ENCODE measurements at places on chromosomes 7 and 10.

DNA sequence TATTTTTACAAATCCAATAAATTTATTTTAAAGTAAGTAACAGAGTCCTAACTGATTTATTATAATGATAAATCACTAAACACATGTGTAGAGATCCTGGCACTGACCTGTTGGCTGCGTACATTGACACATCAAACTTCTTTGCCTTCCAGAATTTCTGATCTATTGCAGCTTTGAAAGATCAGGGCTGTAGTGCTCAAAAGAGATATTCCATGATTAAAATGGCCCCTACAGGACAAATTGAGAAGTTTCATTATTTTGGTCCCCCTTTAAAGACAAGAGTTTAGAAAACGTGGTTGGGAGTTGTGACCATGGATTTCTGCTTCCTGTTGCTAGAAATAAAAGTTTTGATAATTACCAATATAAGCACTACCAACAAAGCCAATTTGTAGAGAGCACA lies 87.7 kb upstream of the PDK4 start:
- DNase-seq, result no peak

GRCh38 chr7:91342346-91342745 lies 78.1 kb downstream of the FZD1 start:
- DNase-seq, result no peak

DNA sequence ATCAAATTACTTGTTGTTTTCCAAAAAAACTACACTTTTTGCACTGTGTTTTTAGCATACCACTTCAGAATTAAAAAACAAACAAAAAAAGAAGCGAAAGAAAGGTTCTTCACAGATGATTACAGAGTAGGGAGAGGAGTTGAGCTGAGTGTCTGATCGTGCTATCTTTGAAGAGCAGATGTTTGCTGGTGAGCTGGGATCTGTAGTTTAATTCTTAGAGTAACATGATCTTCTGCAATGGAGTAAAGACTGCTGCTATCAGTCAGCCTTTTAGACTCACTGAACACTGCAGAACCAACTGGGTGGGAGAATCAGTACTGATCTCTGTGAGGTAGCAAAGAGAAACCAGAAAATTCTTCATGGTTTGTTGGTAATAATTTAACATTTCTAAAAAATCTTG lies 1197.8 kb upstream of the SORCS1 start:
- no peak for DNase-seq

DNA sequence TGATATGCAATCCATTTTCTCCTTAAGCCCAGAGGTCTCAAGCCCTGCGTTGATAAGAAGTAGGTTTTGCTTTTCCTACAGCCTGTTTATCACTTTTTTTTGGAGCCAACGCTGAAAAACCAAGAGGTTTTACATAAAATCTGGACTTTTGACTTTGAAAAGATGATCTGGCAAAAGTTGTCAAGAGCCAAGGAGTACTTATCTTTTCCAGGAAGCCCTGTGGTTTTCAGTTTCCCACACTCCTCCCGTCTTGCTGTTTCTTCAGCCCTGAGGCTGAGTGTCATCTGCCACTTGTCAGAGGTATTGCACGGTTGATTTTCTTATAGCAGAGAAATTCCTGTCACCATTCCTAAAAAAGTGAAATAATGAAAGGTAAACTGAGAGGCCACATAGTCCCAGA lies 108.7 kb downstream of the TYW1 start:
- DNase-seq, result no peak

DNA sequence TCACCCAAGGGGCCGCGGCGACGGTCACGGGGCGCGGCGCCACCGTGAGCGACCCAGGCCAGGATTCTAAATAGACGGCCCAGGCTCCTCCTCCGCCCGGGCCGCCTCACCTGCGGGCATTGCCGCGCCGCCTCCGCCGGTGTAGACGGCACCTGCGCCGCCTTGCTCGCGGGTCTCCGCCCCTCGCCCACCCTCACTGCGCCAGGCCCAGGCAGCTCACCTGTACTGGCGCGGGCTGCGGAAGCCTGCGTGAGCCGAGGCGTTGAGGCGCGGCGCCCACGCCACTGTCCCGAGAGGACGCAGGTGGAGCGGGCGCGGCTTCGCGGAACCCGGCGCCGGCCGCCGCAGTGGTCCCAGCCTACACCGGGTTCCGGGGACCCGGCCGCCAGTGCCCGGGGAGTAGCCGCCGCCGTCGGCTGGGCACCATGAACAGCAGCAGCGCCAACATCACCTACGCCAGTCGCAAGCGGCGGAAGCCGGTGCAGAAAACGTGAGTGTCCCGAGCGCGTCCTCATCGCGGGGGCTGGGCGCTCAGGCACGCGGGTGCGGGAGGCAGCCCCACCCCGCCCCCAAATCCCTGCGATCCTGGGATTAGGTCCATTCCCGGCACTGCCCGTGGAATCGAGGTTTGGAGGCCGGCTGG lies 509 bp downstream of the AHR start:
- peak; percentile 16 for DNase-seq

- DNase-seq, result no peak
Observed at GRCh38 chr7:47778153-47778661, 170.1 kb downstream of the PKD1L1 start.

DNA sequence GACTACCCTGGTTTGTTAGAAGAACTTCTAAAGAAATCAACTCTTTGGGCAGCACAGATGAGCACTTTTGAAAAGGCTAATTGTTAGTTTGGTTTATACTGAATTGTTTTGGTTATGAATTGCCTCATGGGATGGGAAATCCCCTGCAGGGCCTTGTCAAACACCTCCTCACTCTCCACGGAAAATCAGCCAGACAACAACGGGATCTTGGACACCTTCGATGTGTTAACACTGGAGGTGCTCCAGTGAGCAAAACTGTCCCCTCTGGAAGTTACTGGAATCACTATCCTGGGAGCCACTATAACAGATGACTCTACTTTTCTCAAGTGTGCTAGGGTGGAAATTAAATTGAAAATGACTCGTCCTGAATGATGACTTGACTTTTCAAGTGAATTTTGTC lies 38.7 kb downstream of the CDK6 start:
- DNase-seq, result no peak

- no peak for DNase-seq
Observed at GRCh38 chr10:112810711-112811151, 139.3 kb upstream of the TCF7L2 start.

- no peak for DNase-seq
Observed at GRCh38 chr7:105218215-105218614, 170.5 kb downstream of the SRPK2 start.

DNA sequence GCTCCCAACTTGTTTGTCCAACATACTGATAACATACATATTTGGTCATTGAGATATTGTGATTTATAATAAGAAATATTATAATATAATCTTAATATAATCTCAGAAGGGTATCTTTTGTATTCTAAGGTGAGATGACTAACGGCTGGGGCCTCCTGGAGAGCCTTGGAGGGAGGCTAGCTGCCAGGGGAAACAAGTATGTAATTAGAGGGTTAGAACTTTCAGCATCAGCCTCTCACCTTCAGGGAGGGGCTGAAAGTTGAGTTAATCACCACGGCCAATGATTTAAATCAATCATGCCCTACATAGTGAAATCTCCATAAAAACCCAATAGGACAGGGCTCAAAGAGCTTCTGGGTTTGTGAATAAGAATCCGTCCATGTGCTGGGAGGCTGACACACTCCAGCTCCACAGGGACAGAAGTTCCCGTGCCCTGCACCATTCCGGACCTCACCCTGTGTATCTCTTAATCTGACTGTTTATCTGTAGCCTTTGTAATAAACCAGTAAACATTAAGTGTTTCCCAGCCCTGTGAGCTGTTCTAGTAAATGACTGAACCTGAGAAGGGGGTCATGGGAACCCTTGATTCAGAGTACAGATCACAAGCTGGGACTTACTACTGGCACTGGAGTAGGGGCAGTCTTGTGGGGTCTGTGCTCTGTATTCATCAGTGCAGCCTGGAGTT lies 86.3 kb upstream of the STEAP1B start:
- DNase-seq, result no peak

DNA sequence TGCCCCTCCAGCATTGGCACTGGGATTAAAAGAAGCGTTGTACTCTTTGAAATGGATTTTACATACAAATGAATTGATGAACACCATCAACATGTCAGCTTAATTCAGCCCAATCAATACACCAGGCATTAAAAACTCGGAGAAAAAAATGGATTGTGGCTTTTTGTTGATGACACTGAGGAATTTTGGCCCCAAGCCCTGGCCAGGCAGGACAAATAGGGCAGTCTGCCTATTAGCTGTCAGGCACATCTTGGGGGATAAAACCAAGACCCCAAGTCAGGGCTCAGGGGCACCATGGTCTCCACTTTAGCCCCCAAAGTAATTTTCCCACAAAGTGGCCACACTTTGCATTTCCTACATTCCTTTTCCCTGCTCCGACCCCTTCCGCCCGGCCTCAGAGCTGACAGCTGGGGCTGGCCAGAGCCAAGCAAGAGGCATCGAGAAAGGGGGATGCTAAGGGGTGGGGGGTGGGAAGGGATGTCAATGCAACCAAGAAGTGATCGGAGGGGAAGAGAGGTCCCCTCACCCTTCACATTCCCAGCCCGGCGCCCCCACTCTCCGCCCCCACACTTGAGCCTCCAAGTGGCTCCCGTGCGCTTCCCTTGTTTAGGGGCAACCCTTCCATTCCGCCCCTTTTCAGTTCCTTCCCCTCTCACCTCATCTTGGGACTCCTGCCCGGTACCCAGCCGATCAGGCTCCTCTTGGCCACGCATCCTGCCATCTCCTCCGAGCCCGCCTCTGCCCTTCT lies 711 bp downstream of the HIP1 start:
- DNase-seq, result no peak

GRCh38 chr10:132670546-132671227 lies 115.3 kb downstream of the NKX6-2 start:
- no peak for DNase-seq

- no peak for DNase-seq
Observed at GRCh38 chr10:80163741-80164341, 31.3 kb downstream of the PLAC9 start.

DNA sequence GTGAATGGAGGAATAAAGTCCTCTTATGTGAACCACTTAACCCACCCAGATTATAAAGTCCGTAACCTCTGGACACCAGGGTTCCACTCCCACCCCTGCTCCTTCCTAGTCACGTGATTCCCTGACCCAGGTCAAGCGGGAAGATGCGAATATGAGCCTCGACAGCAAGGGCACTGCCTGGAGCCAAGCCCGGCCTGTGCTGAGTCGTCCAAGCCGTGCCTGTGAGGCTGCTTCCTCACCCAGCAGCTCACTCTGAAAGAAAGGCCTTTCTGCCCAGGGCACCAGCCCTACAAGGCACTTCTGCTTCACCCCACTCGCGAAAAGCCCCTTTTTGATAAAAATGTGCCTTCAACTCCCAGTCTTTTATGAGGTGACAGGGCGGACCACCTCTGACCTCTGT lies 85.8 kb downstream of the CYTH3 start:
- DNase-seq, result no peak

DNA sequence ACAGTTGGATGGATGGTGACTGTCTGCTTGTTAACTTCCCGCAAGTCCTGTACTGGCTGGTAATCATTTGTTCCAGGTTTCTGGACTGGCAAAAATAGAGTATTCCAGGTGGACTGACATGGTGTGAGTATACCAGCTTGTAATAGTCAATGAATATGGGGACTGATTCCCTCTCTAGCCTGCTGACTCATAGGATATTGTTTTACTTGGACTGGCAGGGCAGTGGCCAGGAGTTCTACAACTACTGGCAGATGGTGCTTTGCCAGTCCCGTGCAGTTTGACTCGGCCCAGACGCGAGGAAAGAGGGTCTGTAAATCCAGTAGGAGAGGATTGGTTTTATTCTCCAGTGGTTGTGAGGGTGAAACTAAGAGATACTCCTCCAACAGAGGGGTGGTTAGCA lies 78.0 kb downstream of the PRR15 start:
- no peak for DNase-seq

- DNase-seq, result no peak
Observed at GRCh38 chr7:85033263-85033662, 153.6 kb downstream of the SEMA3D start.

DNA sequence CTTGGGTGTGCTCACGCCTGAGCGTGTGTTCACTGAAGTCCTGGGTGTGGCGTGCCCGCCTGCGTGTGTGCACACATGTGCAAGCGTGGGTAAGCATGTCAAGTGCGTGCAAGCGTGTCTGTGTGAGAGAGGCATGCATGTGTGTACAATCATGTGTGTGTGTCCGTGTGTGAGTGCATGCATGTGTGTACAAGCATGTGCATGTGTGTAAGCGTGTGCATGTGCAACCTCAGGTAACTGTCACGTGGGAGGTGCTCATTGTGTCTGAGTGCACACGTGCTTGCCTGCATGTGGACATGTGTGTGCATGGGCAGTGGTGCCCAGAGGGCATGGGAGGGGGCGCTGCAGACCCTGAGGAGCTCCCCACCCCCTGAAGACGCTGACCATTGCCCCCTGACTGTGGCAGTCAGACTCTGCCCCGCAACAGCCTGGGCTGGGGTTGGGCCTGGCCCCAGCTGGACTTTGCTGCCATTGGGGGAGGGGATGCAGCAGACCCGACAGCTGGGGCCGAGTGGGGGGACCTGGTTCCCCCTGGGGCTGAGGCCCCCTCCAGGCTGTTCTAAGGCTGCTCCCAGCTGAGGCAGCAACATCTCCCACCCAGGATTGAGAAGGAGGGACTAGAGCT lies 88.1 kb downstream of the UNCX start:
- DNase-seq, result no peak

- DNase-seq, result no peak
Observed at GRCh38 chr7:45889367-45890067, 1.2 kb downstream of the IGFBP1 start.

DNA sequence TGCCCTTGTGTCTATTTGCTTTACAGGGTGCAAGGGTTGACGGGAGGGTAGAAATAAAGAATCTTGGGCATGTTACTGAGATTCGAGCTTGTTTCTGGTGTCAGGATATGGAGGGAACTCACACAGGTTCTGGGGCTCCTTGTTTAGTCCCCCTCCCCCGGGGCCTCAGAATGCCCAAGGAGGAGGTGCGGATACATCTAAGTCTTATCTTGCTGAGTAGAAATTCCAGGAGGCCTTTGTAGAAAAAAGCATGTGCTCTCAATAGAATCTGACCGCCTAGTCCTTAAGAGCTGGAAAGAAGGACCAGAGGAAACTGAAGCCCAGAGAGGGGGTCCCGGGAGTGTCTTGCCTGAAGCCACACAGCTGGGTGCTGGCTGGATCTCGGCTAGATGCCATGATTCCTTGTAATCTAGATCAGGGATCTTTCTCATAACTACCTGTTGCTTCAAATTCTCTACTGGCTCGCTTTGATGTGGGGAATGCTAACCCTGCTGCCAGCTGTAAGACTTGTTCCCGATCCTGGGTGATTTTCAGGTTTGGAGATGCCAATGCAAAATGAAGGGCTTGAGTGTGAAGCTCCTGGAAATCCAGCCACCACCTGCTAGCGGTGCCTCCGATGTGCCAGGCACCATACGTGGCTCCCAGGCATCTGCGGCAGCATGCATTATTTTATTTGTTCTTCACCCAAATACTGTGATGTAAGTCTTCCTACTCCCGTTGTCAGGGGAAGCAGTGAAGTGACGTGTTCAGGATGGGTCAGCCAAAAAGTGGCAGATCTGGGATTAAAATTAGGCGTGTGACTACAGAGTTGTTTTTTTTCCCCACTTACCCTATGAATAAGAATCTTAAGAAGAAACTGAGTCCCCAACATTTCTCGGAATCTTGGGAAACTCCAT lies 226.0 kb downstream of the TCF7L2 start:
- no peak for DNase-seq

- DNase-seq, result no peak
Observed at GRCh38 chr10:71396711-71397295, at the start of gene CDH23. Gene CDH23, plus strand, starts transcription at chr10:71396920. Its CDS starts 42,912 bp downstream, at chr10:71439832.

GRCh38 chr10:11245510-11245909 lies 227.8 kb downstream of the CELF2 start:
- no peak for DNase-seq

- no peak for DNase-seq
Observed at GRCh38 chr10:70607936-70608335, 5.4 kb upstream of the PRF1 start.

- no peak for DNase-seq
Observed at GRCh38 chr10:102463983-102464382, 12.6 kb upstream of the C10orf95 start.

All from stimulated activated CD4-positive, alpha-beta T cell treated with anti-CD3 and anti-CD28 coated beads, Interleukin-1b, Interleukin-23, amount 100 ng/mL, for 1 hour (primary cell).